LoVo (cell line): ENCODE measurements at places on chromosomes 6 and 20.

DNA sequence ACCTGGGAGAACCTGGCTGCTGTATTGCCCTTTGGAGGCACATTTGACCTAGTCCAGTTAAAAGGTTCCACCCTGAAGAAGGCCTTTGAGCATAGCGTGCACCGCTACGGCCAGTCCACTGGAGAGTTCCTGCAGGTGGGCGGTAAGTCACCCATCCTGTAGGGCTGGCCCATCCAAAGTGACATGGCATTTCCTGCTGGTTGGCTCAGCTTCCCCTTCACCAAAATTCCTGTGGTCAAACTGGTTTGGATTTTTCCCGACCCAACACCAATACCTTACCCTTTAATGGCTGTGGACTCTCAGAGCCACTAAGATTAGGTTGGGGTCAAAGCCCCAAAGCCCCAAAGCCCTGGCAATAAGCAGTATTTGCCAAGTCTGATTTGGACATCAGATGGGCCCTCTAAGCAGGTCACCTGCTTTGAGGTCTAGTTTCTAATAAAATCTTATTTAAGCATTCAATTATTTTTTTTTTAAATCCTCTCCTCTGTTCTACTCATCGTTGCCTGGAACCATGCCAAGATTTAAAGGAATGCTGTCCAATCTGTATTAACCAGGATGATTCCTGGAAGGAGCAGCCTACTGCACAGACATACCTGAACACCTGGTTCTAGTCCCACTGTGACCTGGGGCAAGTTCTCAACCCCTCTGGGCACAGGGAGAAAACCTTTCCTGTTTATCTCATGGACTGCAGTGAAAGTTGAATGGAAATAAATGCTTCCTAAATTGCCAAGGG, 40.8 kb downstream of the NT5E start:
- peak; percentile 17 for DNase-seq

DNA sequence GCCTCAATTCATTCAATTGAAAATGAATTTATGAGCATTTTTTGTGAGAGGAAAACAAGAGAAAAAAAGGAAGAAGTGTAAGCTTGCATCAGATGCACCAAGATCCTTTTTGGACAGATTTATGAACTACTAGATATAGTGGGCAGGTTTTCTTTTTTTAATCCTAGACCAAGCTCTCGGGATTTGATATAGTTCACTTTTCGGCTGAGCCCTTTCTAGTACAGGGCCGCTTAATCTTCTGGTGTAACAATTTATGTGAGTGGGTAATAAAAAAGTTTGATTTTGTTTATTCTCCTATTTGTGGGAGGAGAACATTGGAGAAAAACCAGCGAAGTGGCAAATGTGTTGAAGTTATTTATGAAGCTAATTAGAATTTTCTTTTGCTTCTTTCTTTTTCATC, 538.0 kb downstream of the UTRN start:
- no peak for DNase-seq

DNA sequence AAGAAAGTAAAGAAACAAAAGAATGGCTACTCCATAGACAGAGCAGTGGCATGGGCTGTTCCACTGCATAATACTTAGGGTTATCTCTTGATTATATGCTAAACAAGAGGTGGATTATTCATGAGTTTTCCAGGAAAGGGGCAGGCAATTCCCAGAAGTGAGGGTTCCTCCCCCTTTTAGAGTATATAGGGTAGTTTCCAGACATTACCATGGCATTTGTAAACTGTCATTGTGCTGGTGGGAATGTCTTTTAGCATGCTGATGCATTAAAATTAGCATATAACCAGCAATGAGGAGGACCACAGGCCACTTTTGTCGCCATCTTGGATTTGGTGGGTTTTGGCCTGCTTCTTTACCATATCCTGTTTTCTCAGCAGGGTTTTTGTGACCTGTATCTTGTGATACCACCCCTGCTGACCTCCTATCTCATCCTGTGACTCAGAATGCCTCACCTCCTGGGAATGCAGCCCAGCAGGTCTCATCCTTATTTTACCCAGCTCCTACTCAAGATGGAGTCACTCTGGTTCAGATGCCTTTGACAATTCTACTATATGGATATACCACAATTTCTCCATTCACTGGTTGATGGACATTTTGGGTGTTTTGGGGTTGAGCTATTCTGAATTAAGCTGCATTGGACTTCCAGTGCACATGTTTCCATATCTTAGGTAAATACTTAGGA, 280.6 kb downstream of the FARS2 start:
- peak; percentile 56 for DNase-seq

DNA sequence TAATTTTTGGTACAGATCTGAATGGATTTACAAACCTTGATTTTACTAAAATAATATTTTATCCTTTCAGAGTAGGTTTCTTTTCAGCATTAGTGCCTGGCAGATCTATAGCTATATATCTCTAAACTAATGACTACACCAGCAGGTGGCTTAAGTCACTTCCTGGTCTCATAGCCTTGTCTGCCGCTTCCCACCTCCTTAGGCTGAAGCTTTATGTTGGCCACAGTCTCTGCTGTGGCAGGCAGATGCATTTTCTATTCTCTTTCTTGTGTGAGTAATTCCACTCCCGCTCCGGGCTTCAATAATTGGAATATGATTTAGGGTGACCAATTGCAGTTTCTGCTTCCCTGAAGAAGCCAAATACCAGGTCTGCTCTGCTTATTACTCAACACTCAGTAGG, 226.8 kb upstream of the HS3ST5 start:
- DNase-seq: no peak

- DNase-seq: no peak
Measured at GRCh38 chr6:70314296-70314695, 11.4 kb upstream of the COL9A1 start.

DNA sequence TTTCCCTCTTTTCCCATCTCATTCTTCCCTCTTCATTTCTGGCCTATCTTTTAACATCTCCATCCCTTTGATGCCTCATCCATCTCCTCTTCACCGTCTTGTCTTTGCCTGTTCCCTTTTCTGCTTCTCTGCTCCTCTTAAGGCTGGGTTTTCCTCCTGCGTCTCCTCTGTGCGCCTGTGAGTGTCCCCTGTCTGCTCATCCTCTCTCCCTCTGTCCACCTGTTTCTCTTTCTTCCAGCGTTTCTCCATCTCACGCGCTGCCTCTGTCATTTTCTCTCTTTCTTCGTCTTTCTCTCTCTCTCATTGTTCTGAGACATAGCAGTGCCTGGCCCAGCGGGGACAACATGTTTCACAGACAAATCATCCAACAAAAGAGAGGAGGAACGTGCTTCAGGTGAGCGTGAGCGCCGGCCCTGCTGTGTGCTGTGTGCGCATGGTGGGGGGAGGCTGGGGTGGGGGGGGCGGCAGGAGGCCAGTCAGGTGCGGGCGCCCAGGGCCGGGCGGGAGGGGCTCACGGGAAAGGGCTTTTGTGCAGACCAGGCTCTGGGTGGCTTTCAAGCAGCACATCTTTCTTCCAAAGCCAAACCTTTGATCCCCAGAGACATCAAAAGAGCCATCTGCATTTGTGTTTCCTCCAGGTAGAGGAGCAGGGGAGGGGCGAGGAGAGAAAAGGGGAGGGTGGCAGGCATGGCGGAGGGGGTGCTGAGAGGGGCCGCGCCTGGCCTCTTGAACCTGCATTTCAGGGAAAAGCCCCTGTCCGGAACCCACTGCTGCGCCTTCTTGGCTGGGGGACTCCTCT, 121.3 kb downstream of the VEGFA start:
- DNase-seq: no peak

GRCh38 chr6:90156861-90157260, 139.8 kb downstream of the BACH2 start:
- DNase-seq: no peak
